A549 treated with ZK216348 at 1 μM for 4 hours (cell line): ENCODE measurements at places on chromosomes 11 and 22. TPM values are rescaled to one million over a fixed set of nuclear protein-coding genes. Genes with fewer than 3 reads are reported as not detected.

The MPEG1 gene
- not detected in 5 replicates for total RNA-seq

The CEND1 gene
- total RNA-seq = 2.1 to 2.6 TPM (median 2.4 TPM) in 5 replicates

The JAM3 gene
- total RNA-seq = 3.9 to 4.4 TPM (median 4.4 TPM) in 5 replicates

The MPZL2 gene
- 0.08 to 0.24 TPM (median 0.20 TPM) in 3 of 5 replicates, not detected in the others for total RNA-seq

The YAP1 gene
- total RNA-seq = 45.5 to 75.2 TPM (median 60.5 TPM) in 5 replicates

The CD3E gene
- total RNA-seq = not detected in 5 replicates

The TSPAN32 gene
- not detected in 5 replicates for total RNA-seq

The OR2AG2 gene
- total RNA-seq = not detected in 5 replicates

The MUC6 gene
- total RNA-seq = 0.30 TPM in 1 of 5 replicates, not detected in the others

The IGLL1 gene
- not detected in 5 replicates for total RNA-seq

The GTF2H1 gene
- total RNA-seq = 33.0 to 41.2 TPM (median 34.1 TPM) in 5 replicates

The SCGB1A1 gene
- not detected in 5 replicates for total RNA-seq

The C11orf16 gene
- not detected in 5 replicates for total RNA-seq

The CSF2RB gene
- total RNA-seq = not detected in 5 replicates

The PEX16 gene
- 10.8 to 21.0 TPM (median 19.1 TPM) in 5 replicates for total RNA-seq

The GSTP1 gene
- total RNA-seq = 1,131 to 1,719 TPM (median 1,604 TPM) in 5 replicates

The CARNS1 gene
- total RNA-seq = 0.08 to 0.21 TPM (median 0.14 TPM) in 5 replicates

The LRRC32 gene
- 0.08 to 0.30 TPM (median 0.18 TPM) in 5 replicates for total RNA-seq

The APOC3 gene
- total RNA-seq = not detected in 5 replicates

The CCDC15 gene
- 0.50 to 0.88 TPM (median 0.67 TPM) in 5 replicates for total RNA-seq

The RASD2 gene
- total RNA-seq = 0.70 to 1.3 TPM (median 1.1 TPM) in 5 replicates

The CCDC117 gene
- total RNA-seq = 6.5 to 12.4 TPM (median 11.0 TPM) in 5 replicates

The MMP7 gene
- total RNA-seq = 19.3 to 36.5 TPM (median 22.8 TPM) in 5 replicates

The RIC3 gene
- total RNA-seq = 1.8 to 3.7 TPM (median 2.9 TPM) in 5 replicates

The SCN4B gene
- 0.05 to 0.09 TPM in 2 of 5 replicates, not detected in the others for total RNA-seq

The LINC01488 gene
- not detected in 5 replicates for total RNA-seq

The TYR gene
- not detected in 5 replicates for total RNA-seq

The SSH3 gene
- 18.7 to 29.1 TPM (median 27.1 TPM) in 5 replicates for total RNA-seq

The MMP11 gene
- 0.18 to 0.66 TPM (median 0.32 TPM) in 5 replicates for total RNA-seq

The NRGN gene
- total RNA-seq = 7.3 to 12.6 TPM (median 11.1 TPM) in 5 replicates

The MMP8 gene
- not detected in 5 replicates for total RNA-seq

The MRTFA gene
- total RNA-seq = 32.1 to 61.6 TPM (median 49.9 TPM) in 5 replicates

The ACTN3 gene
- 0.15 TPM in 1 of 5 replicates, not detected in the others for total RNA-seq

The GSTT2 gene
- not detected in 5 replicates for total RNA-seq

The BRSK2 gene
- 6.5 to 7.9 TPM (median 6.9 TPM) in 5 replicates for total RNA-seq

The MYEOV gene
- total RNA-seq = 97.8 to 134 TPM (median 127 TPM) in 5 replicates

The RIMBP3B gene
- 0.19 to 0.67 TPM (median 0.42 TPM) in 5 replicates for total RNA-seq

The TMEM25 gene
- 0.36 to 1.0 TPM (median 0.55 TPM) in 4 of 5 replicates, not detected in the other for total RNA-seq

The LMO2 gene
- 0.47 to 0.91 TPM (median 0.65 TPM) in 5 replicates for total RNA-seq

The ZC3H12C gene
- 5.4 to 11.0 TPM (median 9.2 TPM) in 5 replicates for total RNA-seq

The HPX gene
- total RNA-seq = 0.42 to 1.9 TPM (median 0.61 TPM) in 5 replicates

The RASL10A gene
- total RNA-seq = 0.32 to 0.67 TPM (median 0.57 TPM) in 4 of 5 replicates, not detected in the other

The STK33 gene
- 3.1 to 7.2 TPM (median 4.0 TPM) in 5 replicates for total RNA-seq

The DDTL gene
- 1.5 to 2.4 TPM (median 1.7 TPM) in 5 replicates for total RNA-seq

The NAALAD2 gene
- not detected in 5 replicates for total RNA-seq

The OR6X1 gene
- total RNA-seq = not detected in 5 replicates

The IL17REL gene
- total RNA-seq = 0.06 TPM in 1 of 5 replicates, not detected in the others

The TPBGL gene
- 0.15 to 0.36 TPM (median 0.28 TPM) in 5 replicates for total RNA-seq

The SLC1A2 gene
- total RNA-seq = 0.05 to 0.32 TPM (median 0.09 TPM) in 4 of 5 replicates, not detected in the other

The TMEM121B gene
- 0.05 to 0.21 TPM (median 0.12 TPM) in 5 replicates for total RNA-seq

The APOL3 gene
- 0.13 TPM in 1 of 5 replicates, not detected in the others for total RNA-seq

The MISFA gene
- 2.2 to 4.8 TPM (median 2.4 TPM) in 5 replicates for total RNA-seq

The MUC2 gene
- total RNA-seq = 0.26 to 0.59 TPM (median 0.36 TPM) in 5 replicates

The PRRG4 gene
- 0.66 to 1.4 TPM (median 1.0 TPM) in 5 replicates for total RNA-seq

The BARX2 gene
- not detected in 5 replicates for total RNA-seq

The CALCB gene
- total RNA-seq = 0.13 TPM in 1 of 5 replicates, not detected in the others

The SAA4 gene
- not detected in 5 replicates for total RNA-seq

The SIDT2 gene
- total RNA-seq = 3.3 to 6.1 TPM (median 5.3 TPM) in 5 replicates
